Aortic smooth muscle cell (primary cell): ENCODE measurements at places on chromosomes 5 and 9. TPM values are rescaled to one million over a fixed set of nuclear protein-coding genes. Genes with fewer than 3 reads are reported as not detected.

BARHL1 gene
- total RNA-seq: not detected in 2 replicates

ADAMTS16 gene
- under 0.01 TPM in 1 of 2 replicates, not detected in the other for total RNA-seq

NCS1 gene
- total RNA-seq: 32.0 and 33.2 TPM in 2 replicates

PTPDC1 gene
- total RNA-seq: 6.5 TPM in 2 replicates

PTGES gene
- total RNA-seq: 1.9 and 4.4 TPM in 2 replicates

SPINK4 gene
- not detected in 2 replicates for total RNA-seq

CDKN2B-AS1 gene
- total RNA-seq: 4.9 and 5.2 TPM in 2 replicates

SPATA31A7 gene
- total RNA-seq: not detected in 2 replicates
